ENCODE measurements at places on chromosomes 5 and 9. TPM values are rescaled to one million over a fixed set of nuclear protein-coding genes. Genes with fewer than 3 reads are reported as not detected.
A peak's percentile ranks its signal among the peaks of the same experiment; 100 is the strongest.

SKP2 gene
- 82.2 TPM for total RNA-seq

- H3K36me3 ChIP-seq, result no peaks in the 10 kb centered on the region
- H3K4me3 ChIP-seq, result no peak overlapping the region
- no peak overlapping the region for H3K27ac ChIP-seq
- DNase-seq, result no peak
Measured at GRCh38 chr5:74326571-74327338, 313.8 kb downstream of the ENC1 start.

GRCh38 chr5:150122536-150123481 lies 32.8 kb downstream of the PDGFRB start:
- no peaks in the 10 kb centered on the region for H3K27me3 ChIP-seq
- peaks cover 3% of the 10 kb centered on the region for H3K4me1 ChIP-seq
- no peaks in the 10 kb centered on the region for H3K36me3 ChIP-seq
- H3K4me3 ChIP-seq, result no peak overlapping the region

DNA sequence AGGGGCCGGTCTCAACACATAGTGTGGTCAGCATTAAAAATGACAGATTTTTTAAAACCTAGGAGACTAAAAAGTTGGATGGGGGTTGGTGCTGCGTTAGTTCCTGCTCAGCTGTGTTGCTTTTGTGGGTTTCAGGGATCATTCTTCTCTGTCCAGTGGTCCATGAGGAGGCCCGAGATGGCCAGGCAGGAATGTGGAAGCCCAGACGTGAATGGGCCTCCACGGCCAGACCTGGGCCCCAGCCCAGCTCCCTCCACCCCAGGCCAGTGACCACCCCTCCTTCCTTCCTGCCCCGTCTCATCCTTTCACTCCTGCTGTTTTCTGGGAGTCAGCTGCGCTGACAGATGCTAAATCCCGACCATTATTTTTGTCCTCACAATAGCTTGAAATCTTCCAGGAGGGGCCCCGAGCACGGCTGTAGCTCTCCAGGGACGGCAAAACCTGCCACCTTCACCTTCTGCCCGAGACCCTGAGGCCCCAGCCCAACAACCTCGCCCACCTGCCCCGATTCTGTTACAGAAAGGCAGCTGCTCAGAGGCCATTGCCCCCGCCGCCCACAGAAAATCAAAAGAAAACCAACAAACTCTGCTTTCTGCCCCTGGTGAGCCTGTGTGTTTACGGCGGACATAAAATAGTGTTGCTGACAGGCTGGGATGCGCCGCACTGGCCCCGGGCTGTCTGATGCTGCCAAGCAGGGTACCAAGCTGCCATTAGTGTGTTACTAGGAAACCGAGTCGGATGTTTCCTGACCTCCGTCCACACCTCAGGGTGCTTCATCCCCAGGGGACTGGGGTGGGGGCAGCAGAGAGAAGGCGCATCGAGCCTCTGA lies 83.7 kb upstream of the SARDH start:
- no peaks in the 10 kb centered on the region for H3K36me3 ChIP-seq
- DNase-seq, result no peak
- H3K27ac ChIP-seq, result peak overlapping the region; percentile 87

Measured in endodermal cell (in vitro differentiated cells).